Activated naive CD8-positive, alpha-beta T cell treated with anti-CD3 and anti-CD28 coated beads, Interleukin-2, amount 50 U/mL, for 16 hours (primary cell): ENCODE measurements at places on chromosomes 4 and X.

- no peak for DNase-seq
These were observed 30.6 kb downstream of the ABHD18 start for GRCh38 chr4:127995776-127996175.

DNA sequence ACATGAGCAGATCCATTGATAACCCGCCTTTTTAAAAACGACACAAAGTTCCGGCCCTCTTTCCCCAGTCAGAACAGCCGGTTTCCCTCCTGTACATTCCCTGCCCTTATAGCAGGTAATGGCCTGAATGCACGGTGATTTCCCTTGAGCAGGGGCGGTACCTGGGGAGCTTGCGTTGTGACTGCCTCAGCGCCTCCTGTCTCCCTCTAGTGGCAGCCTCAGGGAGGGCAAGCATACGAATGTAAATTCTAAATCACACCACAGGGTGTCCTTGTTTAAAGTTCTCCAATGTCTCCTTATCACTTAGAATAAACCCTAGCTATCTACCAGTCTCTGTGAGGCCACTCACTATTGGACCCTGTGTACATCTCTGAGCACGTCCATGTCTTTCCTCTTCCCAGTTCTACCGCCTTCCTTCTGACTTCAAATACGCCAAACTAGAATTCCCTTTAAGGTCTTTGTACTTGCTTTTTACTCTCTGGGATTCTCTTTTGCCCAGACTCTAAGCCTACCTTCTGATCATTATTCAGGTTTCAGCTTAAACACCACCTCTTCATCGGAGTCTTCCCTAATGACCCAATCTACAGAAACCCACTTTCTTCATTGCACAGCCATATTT, 18.4 kb upstream of the LDB2 start:
- DNase-seq: peak; percentile 40

GRCh38 chr4:173571620-173572019, 41.6 kb upstream of the HAND2 start:
- no peak for DNase-seq

- no peak for DNase-seq
These were observed 79.9 kb downstream of the ZFX start for GRCh38 chrX:24229400-24229879.
